ENCODE measurements at places on chromosomes 3 and 15.

DNA sequence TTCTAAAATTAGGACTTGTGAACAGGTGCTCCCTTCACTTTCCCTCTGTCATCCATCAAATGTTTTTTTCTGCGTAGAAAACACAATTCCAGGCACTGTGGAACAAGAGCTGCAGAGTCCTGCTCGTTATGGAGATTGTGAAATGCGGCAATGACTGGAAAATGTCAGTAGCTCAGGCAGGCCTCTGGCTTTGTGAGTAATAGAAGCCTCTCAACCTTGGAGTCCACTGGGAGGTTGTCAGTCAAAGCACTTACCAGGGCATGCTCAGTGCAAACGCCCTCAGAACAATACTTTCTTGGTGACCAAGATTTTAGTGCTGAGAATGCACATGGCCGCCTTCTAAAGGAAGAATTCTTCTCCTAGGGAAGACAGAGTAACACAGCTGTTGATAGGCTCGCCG, 26.7 kb upstream of the MED12L start:
- ATAC-seq: no peak

- ATAC-seq: no peak
Measured at GRCh38 chr15:67603063-67603462, 60.6 kb downstream of the MAP2K5 start.

- ATAC-seq: peak; percentile 73
Measured at GRCh38 chr3:99901200-99901926, 83.7 kb downstream of the CMSS1 start.

DNA sequence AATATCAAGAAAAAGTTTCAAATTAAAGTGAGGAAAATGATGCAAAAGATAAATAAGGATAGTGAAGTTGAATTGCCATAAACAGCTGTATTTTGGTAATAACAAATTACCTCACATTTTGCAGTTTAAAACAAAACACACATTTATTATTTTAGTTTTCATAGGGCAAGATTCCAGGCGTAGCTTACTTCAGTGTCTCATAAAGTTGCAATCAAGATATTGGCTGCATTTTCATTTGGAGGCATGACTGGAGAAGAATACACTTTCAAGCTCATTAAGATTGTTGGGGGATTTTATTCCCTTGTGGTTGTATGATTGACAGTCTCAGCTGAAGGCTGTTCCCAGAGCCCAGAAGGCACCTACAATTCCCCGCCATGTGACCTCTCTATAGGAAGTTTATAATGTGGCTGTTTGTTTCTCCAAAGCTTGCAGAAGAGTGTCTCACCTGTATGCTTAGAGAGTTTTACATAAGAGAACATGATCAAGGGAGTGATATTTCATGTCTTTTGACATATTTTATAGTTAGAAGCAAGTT, 151.4 kb downstream of the OTOL1 start:
- no peak for ATAC-seq

DNA sequence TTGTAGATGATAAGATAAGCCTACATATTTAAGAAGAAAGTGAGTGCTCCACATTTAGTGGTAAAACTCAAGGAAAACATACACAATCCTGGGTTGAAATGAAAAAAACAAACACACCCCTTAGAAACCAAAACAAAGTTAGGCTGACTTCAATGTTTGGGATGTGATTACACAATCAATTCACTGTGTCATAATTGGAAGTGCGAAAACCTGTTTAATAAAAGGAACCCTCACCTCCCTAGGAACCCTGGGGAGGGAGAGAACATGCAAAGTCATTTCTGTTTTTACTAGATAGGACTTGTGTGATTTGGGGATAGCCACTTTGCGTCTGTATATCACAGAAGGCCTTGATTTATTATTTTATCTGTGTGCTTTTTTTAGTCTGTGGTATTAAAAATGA, 275.0 kb downstream of the NFKBIZ start:
- peak; percentile 67 for ATAC-seq

DNA sequence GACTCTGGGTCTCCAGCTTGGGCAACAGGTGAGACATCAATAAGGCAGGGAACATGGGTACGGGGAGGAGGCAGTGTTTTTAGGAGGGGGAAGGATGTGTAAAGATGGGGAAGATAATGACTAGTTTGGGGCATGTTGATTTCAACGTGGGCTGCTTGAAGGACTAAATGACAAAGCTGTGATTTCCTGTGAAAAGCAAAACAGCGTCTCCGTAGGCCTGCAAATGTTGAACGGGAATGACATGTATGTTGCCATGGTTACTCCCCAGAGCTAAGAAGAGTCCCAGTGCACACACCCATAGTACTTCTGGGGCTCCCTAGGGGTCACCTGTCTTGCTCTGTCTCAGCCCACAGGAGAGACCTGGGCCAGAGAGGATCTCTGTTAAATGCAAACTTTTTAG, 71.3 kb upstream of the ETV5 start:
- no peak for ATAC-seq

Data from gastroesophageal sphincter (tissue), 4 donors.